ENCODE measurements at places on chromosomes 16 and 17.

- no peak for DNase-seq
Observed at GRCh38 chr16:88343271-88343791, 39.4 kb upstream of the ZNF469 start.

DNA sequence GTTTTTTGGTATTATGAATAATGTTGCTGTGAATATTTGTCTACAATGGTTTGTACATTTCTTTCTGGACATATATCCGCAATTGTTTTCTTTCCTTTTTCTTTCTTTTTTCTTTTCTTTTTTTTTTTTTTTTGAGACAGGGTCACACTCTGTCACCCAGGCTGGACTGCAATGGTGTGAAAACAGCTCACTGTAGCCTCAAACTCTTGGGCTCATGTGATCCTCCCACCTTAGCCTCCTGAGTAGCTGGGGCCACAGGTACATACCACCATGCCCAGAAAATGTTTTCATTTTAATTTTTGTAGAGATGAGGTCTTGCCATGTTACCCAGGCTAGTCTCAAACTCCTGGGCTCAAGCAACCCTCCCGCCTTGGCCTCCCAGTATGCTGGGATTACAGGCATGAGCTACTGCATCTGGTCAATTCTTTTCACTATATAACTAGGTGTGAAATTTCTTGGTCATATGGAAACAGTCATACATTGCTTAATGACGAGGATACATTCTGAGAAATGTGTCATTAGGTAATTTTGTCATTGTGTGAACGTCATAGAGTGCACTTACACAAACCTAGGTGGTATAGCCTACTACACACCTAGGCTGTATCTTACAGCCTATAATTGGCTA, 15.2 kb downstream of the IL21R start:
- no peak for DNase-seq

GRCh38 chr17:2194889-2195335, 108.7 kb downstream of the SMG6 start:
- no peak for DNase-seq

DNA sequence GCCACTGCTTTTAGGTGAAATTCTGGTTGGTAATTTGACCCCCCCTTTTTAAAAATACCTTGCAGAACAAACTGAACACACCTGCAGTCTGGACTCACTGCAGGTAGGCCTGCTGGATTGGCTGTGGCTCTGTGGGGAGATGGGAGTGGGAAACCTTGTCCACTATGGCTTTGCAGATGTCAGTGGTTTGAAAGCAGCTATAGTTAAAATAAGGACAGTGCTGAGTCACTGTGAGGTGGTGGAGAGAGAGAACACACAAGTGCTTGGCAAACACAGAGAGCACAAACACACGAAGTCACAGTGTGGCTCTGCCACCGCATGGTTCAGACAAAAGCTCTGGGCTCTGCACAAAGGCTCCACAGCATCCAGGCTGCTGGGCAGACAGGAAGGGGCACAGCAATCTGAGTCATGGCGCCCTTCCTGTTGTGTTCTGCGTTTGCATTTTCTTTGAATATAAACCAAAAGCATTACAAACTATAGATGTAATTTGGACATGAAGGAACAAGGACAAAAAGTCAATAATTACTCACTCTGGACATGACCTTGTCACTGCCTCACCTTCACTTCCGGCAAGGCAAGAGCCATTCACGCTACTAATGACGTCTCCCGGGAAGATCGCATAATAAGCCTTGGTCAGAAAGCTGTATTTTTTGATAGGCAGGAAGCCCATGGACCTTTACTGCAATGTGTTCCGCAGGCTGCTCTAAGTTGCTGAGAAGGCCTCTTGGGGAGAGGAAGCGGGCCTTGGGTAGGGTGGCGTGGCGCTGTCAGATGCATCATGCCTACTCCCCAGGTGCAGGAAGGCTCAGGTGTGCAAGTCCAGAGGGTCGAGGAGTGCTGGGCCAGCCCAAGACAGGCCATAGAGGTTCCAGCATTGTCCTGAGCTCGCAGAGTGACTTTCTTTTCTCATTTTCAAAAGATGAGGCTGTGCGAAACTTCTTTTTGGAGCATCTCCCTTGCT, 60.1 kb upstream of the MED9 start:
- DNase-seq = no peak

- no peak for DNase-seq
Observed at GRCh38 chr17:12826431-12826830, 37.1 kb downstream of the ARHGAP44 start.

- no peak for DNase-seq
Observed at GRCh38 chr16:19173649-19174383, 5.8 kb downstream of the SYT17 start.

DNA sequence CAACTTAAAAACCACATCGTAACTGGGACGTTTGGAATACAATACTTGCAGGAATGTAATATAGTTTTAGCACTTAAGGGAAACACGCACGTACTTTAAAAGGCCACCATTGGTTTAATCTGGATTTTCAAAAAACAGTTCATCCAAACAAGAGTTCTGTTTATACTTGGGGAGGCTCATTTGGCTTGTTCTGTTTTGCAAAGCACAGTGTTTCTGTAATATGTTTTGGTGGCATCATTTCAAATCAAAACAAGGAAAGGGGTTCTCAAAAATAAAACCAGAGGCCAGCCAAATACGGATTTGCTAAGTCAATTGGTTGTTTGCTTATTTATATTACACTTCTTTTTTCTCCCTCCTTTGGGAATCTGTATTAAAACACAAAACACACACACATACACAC, 656.1 kb upstream of the SOX9 start:
- DNase-seq = no peak

GRCh38 chr16:86735727-86736126, 157.4 kb downstream of the FOXL1 start:
- DNase-seq = no peak

DNA sequence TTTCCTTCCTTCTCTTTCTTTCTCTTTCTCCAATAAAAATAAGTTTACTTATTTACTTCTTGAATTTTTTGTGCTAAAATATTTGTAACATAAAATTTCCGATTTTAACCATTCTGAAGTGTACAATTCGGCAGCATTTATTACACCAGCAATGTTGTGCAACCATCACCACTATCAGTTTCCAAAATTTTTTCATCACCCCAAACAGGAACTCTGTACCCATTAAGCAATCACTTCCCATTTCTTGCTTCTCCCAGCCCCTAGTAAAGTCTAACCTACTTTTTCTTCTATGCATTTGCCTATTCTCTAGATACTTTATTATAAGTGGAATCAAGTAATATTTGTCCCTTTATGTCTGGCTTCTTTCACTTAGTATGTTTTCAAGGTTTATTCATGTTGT, 2.5 kb upstream of the HP start:
- DNase-seq = no peak

DNA sequence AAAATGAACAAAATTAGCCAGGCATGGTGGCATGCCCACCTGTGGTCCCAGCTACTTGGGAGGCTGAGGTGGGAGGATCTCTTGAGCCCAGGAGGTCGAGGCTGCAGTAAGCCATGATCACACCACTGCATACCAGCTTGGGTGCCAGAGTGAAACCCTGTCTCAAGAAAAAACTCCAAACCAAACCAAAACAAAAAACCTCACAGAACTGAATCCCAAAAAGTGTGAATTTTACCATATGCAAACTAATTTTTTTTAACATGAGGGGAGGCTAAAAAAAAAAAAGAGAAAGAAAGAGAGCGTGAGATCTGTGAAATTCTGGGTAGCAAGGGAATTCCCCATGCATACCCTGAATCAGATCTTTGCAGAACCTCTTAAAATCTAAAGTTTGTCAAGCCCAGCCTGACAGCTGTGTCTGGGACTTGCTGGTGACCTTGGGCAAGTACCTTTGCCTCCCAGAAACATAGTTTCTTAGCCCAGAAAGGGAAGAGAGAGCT, 17.1 kb upstream of the CDH1 start:
- DNase-seq = no peak

- DNase-seq = no peak
Observed at GRCh38 chr17:82495844-82496528, 23.5 kb upstream of the FOXK2 start.

GRCh38 chr16:31351246-31351941, 3.6 kb upstream of the ITGAX start:
- DNase-seq = no peak

DNA sequence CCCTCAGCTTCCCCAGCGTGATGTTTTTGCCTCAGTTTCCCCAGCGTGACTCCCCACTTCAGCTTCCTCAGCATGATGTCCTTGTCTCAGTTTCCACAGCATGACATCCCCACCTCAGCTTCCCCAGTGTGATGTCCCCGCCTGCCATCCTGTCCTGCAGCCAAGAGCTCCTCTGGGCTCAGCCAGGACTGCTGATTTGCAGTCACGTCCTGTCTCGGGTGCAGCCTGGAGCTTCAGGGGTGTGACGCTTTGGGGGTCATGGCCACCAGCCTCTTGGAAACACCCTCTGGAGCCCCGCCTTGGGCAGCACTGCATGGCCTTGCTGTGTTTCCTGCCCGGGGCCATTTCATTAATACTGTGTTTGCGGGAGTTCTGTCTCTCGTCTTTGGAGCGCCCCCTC, 16.5 kb upstream of the NUDT16L1 start:
- DNase-seq = no peak

Measured in stimulated activated CD4-positive, alpha-beta T cell treated with anti-CD3 and anti-CD28 coated beads, Interleukin-15, amount 100 ng/mL, for 48 hours (primary cell).